ENCODE measurements at places on chromosomes 3 and 15.

DNA sequence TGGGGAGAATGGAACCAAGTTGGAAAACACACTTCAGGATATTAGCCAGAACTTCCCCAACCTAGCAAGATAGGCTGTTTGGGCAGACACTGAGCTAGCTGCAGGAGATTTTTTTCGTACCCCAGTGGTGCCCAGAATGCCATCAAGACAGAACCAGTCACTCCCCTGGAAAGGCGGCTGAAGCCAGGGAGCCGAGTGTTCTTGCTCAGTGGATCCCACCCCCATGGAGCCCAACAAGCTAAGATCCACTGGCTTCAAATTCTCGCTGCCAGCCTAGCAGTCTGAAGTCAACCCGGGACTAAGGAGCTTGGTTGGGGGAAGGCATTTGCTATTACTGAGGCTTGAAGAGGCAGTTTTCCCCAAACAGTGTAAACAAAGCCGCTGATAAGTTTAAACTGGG is 152.4 kb downstream of the MBNL1 start:
- DNase-seq, result no peak

DNA sequence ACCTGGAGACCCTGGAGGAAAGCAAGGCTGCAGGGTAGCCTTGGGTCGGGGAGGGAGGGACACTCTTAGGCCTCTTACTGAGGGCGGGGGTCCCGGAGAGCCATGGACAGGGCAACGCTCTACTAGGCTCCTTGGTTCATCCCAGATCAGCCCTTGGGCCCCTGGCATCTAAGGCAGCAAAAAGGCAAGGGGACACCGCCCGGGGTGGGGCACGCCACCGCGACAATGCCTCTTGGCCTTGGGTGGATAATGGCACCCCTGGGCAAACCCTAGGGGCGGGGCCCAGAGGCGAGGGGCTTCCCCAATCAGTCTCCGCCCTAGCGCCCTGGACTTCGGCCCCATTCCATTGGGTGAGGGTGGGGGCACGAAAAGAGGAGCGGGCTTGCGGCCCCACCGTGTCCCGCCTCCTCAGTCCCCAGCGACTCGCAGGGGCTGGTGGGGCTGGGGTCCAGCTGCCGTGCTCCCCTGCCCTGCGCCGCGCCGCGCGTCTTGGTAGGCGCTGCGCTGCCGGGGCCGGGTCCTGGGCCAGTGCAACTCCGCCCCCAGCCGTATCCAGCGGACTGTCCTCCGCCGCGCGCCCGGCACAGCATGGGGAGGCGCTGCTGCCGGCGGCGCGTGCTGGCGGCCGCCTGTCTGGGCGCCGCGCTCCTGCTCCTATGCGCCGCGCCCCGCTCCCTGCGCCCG is at the start of gene CHST13:
Gene CHST13, plus strand, starts transcription at position 411 of the 684 bp plus-strand sequence. Its CDS starts 178 bp downstream, at position 589.
- no peak for DNase-seq

- no peak for DNase-seq
These were observed 13.3 kb upstream of the ATP13A5 start for GRCh38 chr3:193391902-193392301.

DNA sequence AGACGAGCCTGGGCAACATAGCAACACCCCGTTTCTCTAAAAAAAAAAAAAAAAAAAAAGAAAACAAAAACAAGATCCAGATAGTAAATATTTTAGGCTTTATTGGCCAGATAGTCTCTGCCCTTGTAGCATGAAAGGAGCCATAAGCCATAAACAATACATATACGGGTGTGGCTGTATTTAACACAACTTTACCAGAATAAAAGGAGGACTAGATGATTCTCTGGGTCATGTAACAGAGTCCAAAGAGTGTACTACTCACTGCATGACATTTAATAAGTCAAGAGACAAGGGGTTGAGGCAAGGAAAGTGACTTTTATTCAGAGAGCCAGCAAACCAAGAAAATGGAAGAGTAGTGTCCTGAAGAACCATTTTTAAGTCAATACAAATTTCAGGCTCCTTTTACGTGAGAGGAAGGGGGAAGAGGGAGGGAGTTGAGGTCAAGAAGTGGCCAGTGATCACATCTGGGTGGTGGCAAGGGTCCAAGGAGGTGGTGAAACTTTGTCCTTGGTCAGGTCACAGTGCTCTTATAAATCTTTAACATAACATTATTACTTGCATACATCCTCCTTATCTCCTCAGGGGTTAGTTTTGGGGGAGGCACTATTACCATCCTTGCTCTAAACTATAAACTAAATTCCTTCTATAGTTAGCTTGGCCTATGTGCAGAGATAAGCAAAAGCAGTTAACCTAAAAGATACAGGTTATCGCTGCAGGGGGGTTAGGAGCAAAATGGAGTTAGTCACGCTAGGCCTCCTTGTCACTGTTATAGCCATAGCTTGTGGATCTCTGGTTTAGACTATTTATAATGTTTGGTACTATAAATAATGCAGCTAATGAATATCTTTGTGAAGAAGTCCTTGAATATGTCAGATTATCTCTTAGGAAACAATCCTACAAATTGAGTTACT is 46.1 kb downstream of the METTL6 start:
- DNase-seq, result no peak

- no peak for DNase-seq
These were observed 74.2 kb upstream of the POU1F1 start for GRCh38 chr3:87350367-87351199.

GRCh38 chr3:97872525-97873042 is 50.8 kb downstream of the CRYBG3 start:
- no peak for DNase-seq

- no peak for DNase-seq
These were observed 36.0 kb upstream of the GATM start for GRCh38 chr15:45414215-45414885.

DNA sequence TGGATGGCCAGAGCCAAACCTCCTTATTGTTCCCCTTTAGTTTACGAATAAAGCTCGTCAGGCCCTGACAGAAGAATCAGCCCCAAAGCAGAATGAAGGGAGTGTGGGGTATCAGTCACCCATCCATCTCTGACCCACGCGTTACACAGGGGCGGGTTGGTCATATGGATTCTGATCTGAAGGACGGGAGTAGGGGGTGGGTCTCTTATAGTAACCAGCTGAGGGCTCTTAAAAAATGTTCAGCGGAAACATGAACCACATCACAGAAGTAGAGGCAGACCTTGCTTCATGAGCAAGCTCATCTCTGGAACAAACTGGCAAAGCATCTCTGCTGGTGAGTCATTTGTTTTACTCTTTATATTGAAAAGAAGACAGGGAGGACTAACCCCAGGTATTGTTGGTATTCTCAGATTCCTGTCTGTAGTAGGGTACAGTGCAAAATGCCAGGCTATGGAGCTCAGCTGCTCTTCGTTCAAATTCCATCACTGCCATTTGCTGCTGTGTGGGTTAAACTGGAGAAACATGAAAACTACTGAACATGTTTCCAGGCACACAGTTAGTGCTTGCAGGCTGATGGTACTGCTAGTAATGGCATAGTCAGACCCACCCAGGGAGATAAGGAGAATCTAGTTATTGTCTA is at the start of gene CXCR6:
Gene CXCR6, plus strand, starts transcription at position 258 of the 640 bp plus-strand sequence. CDS start 3,018 bp downstream, outside the sequence.
- DNase-seq, result no peak

- DNase-seq, result no peak
These were observed 26.0 kb downstream of the TMEM158 start for GRCh38 chr3:45199837-45200648.

DNA sequence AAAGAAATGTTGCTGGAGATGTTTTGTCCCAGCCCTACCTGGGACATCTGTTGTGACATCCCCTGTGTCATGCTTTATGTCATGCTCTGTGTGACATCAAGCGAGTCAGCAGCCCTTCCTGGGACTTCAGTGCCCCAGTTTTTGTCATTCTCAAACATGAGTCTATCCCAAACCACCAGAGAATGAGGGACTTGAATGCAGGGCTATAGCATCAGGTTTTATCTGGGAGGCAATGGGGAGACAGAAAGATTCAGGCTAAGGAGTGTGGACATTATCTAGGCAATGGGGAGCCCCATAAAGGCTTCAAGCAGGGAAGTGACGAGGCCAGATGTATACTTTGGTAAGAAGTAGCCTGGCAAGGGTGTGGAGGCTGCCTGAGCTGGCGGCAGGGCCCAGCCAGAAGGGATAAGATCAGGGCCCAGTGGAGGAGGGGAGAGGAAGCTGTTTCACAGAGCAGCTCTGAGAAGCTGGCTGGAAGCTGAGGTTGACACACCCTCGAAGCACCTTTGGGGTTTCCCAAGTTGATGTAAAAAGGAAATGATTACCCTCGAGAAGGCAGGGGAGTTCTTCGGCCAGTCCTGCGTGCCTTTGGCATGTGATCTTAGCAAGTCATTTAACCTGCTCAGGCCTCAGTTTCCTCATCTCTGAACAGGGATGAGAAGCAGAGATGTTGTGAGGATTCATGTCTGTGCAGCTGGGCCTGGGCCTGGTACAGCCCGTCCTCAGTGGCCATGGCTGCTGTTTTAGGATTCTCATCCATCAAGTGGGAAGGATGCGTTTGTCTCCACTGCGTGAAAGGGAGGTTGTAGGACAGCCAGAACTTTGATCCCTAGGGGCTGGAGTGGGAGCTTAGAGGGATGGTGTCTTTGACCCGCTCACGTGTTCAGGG is 34.3 kb downstream of the IRAK2 start:
- DNase-seq, result no peak

DNA sequence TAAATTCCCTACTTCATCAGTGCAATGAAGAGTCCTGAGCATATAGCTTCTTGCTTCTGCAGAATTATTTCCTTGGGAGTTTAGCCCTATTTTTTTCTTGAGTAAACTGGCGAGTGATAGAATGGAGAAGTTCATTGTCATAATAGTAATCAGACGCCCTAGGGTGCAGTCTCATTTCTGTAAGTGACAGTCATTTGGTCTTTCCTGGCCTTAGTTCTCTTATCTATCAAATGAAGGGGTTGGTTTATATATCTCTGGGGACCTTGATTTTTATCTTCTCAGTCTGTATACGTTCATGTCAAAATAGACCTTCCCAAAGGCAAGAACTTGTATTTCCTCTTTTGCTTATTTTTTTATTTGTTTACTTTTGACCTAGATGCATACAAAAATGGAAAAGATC is 9.9 kb upstream of the ALPK3 start:
- DNase-seq, result no peak

- no peak for DNase-seq
These were observed 60.0 kb upstream of the STT3B start for GRCh38 chr3:31472479-31473390.

- no peak for DNase-seq
These were observed 66.2 kb upstream of the CGNL1 start for GRCh38 chr15:57309856-57310760.

DNA sequence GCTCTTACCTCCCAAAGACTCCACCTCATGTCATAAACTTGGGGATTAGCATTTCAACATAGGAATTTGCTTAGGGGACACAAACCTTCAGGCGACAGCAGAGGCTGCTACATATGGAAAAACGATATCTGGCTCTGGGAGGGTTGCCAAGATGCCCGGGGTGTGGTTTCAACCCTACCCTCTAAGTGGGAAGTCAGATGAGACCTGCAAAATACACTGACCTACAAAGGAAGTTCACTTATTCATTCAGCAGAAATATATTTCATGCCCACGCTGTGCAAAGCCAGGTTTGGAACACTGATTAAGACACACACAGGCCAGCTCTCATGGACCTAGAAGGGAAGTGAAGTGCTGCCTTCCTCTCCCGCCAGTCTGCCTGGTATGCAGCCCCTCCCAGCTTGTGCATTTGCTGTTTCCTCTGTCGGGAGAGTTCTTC is 239.3 kb downstream of the FEZF2 start:
- no peak for DNase-seq

DNA sequence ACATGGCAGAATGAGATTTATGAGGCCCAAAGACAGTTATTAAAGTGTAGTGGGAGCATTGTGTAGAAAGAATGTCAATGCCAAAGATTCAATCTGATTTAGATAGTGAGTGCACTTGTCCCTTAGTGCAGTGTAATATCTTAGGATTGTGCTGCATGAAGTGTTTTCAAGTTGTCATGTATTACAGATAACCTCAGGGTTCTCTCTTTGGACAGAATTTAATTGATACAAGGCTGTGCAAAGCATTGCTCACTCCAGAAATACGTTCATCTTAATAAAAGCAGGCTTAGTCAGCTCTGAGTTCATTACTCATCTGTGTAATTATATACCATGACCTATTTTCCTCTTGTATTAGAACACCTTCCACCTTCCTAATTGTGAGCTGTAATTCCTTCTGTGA is 16.0 kb upstream of the GPR171 start:
- no peak for DNase-seq

- no peak for DNase-seq
These were observed 44.0 kb downstream of the CEMIP start for GRCh38 chr15:80823120-80823519.

DNA sequence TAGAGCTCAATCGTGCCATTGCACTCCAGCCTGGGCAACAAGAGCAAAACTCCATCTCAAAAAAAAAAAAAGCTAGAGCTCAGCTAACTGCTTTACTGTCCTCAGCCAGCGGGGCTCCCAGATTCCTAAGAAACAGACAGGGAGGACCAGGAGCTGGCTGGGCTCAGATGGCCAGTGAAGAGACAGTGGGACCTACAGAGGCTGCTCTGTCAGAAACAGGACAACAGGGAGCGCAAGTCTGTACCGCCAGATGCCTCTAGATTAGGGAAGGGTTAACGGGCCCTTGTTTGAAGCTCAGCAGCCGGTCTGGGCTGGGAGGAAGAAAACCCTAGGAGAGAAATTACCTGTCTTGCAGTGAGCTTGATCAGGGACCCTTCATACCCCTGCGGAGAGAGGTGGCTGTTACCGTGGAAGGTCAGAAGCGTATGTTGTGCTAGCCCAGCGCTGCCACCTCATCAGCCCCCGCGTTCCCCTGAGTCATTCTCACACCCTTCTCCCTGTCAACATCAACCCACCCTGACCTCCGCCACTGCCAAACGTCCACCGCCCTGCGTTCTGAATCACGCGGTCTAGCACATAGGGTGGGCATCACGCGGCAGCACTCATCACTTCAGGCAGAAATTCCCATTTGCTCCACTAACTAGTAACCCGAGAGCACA is 25.3 kb downstream of the RBPMS2 start:
- no peak for DNase-seq

DNA sequence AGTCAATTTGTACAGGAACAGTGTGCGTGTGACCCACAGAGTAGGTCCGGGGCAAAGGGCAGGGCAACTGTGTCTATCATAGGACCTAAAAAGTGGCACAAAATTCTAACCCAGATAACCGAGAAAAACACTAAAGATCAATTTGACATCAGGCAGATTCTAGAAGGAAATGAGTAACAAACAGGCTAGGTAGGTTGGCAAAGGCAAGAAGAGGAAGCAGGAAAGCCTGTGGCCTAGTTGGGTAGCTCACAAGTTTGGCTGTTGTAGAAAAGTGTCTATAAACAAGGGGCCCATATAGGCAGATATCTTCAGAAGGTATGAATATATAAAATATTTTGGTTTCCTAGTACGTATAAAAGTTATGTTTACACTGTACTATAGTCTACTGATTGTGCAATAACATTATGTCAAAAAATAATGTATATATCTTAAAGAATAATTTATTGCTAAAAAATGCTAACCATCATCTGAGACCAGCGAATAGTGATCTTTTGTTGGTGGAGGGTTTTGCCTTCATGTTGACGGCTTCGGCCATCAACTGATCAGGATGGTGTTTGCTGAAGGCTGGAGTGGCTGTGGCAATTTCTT is 13.3 kb upstream of the OR5K1 start:
- no peak for DNase-seq
